Breast epithelium (tissue), 4 donors: ENCODE measurements at places on chromosomes 16 and 17.

DNA sequence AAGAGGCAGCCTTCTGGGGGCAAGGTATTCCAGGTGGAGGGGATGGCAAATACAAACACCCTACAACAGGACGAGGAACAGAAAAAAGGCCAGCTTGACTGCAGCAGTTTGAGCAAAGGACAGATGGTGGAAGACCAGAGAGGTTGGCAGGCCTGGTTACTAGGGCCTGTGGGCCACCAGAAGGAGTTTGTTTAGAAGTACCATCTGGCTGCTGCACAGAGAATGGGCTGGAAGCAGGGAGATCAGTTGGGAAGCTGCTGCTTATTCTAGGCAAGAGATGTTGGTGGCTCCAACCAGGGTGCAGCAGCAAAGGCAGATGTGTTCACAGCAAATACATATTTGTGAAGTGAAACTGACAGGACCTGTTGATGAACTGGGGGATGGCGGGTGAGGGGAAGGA is 2.9 kb upstream of the YPEL2 start:
- DNase-seq: no peak

GRCh38 chr17:46819906-46820351 is 1.4 kb upstream of the WNT3 start:
- no peak for DNase-seq

GRCh38 chr17:77208217-77208808 is 67.5 kb downstream of the SEC14L1 start:
- no peak for DNase-seq

DNA sequence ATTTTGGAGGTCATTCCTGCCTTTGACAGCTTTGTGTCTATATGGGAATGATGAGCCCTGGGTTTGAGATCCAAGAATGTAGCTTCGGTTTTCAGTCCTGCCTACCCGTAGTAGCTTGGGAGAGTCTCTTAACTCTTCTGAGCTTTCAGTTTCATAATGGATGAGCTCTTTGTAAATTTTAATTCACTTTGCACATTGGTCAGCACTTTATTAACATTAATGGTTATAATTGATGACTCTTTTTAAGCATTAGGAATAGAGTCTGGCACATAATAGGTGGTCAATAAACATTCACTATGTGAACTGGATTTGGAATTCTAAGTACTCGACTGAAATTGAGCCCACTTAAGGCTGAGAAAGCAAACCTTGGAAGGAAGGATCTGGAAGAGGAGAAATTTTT is 17.3 kb downstream of the GPR139 start:
- no peak for DNase-seq

DNA sequence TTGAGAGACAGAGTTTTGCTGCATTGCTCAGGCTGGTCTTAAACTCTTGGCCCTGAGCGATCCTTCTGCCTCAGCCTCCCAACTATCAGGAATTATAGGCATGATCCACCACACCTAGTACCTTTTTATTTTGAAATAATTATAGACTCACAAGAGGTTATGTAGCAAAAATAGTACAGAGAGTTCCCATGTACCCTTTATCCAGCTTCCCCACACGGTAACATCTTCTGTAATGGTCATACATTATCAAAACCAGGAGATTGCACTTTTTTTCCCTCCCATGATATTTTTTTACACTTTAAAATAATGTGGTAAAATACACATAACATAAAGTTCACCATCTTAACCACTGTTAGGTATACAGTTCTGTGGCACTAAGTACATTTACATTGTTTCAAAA is 28.8 kb upstream of the CACNG4 start:
- DNase-seq: no peak

GRCh38 chr17:40168262-40168832 is 8.9 kb upstream of the RAPGEFL1 start:
- DNase-seq: no peak

GRCh38 chr17:61641715-61642114 is 50.7 kb upstream of the NACA2 start:
- DNase-seq: no peak

DNA sequence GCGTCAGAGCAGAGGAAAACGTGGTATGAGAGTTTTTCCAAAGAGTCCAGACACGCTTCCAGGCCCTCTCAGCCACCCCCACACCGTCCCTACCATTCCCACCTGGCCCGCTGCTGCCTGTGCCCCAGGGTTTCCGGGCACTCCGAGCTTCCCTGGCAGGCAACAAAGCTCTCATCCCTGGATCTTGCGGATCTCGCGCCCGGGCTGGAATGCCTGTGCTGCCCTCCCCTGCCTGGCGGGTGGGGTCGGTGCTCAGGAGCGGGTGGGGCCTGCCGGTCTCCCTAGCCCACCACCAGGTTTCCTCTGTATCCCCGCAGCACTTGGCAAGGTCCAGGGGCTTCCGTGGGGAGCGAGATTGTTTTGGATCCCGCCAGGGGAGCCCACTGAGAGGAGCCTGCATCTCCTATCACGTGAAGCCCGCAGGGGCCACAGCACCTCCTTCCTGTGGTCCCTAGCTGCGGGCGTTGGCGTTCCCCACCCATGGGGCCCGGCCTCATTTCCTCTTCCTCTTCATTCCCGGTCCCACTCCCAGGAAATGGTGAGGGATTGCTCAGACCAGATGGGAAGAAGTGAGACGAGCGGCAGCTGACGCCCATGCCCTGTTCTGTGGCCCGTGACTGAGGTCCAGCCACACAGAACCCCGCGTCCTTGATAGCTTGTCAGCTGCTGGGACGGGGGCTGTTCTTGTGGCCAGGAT is 11.0 kb downstream of the TBC1D24 start:
- DNase-seq: no peak

DNA sequence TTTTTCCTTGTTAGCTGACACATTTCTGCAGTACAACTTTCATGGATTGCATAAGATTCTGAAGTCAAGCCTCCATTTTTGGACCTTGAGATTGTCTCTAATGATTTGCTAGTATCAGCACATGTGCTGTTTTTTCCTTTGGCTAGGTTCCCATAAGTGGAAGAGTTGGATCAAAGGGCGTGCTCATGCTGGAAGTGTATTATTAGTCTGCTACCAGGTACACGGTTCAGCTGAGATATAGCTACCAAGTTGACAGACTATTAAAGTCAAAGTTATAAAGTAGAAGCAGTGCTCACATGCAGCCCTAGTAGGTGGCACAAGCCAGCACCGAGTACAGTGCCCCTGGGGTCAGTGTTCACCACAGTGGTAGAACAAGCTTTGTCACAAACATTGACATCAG is 3.2 kb downstream of the FAHD1 start:
- no peak for DNase-seq

DNA sequence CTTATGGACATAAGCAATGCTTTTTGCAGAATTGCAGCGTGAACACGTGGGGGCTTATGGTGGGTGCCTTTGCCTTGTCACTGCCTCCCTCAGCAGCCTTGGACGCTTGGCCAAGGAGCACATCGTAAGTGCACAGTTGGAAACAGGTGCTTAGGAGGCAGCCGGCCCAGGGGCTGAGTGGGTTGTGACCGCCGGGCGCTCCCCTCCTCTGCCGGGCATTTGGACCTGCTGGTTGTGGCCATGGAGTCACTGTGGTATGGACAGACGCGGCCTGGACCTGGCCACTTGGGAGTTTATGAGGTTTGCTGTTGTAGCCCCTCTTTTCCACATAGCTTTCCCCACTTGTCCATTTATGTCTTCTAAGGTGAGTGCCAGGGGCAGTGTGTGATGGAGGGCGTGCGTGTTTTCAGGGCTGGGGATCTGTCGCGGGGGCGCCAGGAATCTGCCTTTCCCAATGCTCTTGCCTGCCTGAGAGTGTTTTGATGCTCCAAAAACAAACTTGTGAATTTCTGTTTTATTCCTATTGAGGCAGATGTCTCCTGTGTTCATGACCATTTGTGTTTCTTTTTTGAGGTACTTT is 49.2 kb downstream of the PDPK1 start:
- DNase-seq: no peak

DNA sequence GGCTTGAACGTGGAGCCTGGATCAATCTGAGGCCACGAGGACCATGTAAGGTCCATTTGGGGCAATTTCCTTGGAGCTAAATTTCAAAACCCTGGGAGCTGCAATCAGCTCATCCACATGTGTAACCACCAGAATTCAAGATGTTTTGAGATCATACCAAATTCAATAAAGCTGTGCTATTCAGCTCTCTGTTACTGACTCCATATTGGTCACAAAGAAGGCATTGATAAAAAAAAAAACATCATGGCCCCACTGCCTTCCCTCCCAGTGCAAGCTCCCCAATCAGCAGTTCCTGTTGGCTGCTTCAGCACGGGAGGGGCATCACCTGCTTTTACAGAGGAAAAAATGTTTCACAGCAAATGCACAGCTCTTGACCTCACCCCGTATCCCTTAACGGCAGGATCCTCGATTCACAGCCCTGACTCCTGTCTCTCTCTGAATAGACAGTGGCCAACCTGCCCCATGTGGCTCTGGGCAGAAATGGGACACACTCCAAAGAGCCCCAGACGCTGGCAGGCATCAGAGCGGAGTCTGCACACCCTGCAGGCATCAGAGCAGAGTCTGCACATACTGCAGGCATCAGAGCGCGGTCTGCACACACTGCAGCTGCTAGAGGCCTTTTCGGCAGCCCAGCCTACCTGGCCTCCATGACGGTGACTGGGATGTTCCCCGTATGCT is 37.1 kb downstream of the FANCA start:
- no peak for DNase-seq

- DNase-seq: no peak
Observed at GRCh38 chr16:15573274-15573895, 69.6 kb downstream of the MARF1 start.

- no peak for DNase-seq
Observed at GRCh38 chr16:84194470-84195200, 3.7 kb downstream of the ADAD2 start.

GRCh38 chr17:31560616-31561235 is 169.3 kb downstream of the RAB11FIP4 start:
- no peak for DNase-seq

DNA sequence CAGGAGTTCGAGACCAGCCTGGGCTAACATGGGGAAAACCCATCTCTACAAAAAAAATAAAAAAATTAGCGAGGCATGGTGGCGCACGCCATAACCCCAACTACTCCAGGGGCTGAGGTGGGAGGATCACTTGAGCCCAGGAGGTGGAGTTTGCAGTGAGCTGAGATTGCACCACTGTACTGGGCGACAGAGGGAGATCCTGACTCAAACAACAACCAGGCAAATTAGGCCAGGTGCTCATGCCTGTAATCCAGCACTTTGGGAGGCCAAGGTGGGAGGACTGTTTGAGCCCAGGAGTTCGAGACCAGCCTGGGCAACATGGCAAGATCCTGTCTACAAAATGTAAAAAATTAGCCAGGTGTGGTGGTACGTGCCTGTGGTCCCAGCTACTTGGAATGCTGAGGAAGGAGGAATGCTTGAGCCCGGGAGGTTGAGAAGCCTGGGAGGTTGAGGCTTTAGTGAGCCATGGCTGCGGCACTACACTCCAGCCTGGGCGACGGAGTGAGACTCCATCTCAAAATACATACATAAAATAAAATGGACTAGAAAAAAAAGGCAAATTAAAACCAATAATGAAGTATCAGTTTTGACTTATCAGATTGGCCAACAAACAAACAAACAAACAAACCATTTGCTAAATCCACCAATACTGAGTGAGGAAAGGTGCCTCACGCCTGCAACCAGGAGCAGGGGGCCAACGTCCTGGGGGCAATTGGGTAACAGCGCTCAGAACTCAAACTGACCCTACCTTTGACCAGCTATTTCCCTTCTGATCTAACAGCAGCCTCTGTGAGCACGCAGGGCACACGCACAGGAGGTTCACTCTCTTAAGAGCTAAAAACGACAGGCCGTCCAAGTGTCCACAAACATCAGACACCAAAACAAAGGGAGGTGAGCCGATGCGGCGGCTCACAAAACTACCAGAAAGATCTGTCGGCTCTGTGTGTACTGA is 19.4 kb upstream of the FASN start:
- DNase-seq: no peak

- DNase-seq: peak; percentile 6
Observed at GRCh38 chr16:57541754-57542435, 548 bp upstream of the ADGRG5 start.

- peak; percentile 15 for DNase-seq
Observed at GRCh38 chr17:6660805-6661463, 9.4 kb downstream of the C17orf100 start.

DNA sequence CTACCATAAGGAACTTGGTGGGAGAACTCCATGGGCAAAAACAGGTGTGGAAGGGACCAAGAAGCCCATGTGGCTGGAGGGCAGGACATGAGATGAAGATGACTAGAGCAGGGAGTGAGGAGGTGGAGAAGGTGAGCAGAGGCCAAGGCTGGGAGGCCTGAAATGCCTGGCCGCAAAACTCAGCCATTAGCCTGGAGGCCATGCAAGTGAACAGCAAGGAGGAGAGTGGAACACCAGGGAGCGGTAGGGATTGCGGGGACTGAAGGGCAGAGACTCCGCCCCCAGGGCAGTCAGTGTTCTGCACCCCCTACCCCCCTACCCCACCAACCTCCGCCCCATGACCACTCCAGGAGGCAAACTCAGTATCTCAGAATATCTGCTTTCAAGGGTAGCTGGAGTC is 17.0 kb downstream of the BCL7C start:
- DNase-seq: no peak

GRCh38 chr17:68674029-68674925 is 73.1 kb upstream of the FAM20A start:
- no peak for DNase-seq

GRCh38 chr17:53979991-53980390 is 157.3 kb downstream of the KIF2B start:
- DNase-seq: no peak

GRCh38 chr17:66518677-66519076 is 216.3 kb downstream of the PRKCA start:
- no peak for DNase-seq

DNA sequence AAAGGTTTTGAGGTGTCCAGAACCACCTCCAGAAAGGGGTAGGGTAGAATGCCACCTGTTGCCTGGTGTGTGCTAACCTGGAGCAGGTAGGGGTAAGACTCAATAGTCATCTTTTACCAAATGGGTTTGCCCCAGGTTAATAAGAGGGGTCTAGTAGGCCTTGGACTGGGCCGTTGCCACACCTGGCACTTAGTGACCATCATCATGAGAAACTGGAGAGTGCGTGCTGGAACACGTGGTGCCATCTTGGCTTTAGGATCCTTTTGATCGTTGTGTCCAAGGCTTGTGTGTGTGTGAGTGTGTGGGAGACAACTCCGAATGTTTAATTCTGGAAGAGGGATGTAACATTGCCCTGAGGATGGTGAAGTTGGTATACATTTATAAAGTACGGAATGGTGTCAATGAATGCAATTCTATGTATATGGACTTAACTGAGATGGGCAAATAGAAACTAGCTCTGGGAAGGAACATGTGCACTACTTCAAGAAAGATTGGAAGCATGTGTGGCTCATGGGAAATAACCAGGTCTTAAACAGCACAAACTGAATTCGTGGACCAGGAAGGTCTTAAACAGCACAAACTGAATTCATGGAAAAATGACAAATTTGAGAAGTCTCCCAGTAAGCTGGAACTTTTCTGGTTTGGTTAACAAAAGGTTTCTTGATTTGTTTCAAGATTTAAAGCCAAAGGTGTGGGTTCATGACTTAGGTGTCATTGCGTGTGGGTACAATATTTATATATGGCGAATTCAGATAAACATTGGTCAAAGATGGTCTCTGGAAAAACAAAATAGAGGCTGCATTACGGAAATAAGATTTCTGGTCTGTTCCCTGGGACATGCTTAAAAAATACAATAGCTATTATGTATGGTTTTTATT is 7.2 kb downstream of the FUS start:
- DNase-seq: no peak

GRCh38 chr17:6070913-6071511 is 833 bp downstream of the WSCD1 start:
- no peak for DNase-seq

GRCh38 chr16:21625026-21625425 is 25.6 kb downstream of the METTL9 start:
- no peak for DNase-seq
